ENCODE measurements at places on chromosomes 3 and 15. TPM values are rescaled to one million over a fixed set of nuclear protein-coding genes. Genes with fewer than 3 reads are reported as not detected.

GRCh38 chr3:161016417-161017313 is 88.5 kb downstream of the B3GALNT1 start:
- DNase-seq: no peak

The RLBP1 gene
- total RNA-seq: not detected

The CCDC191 gene
- 11.7 TPM for total RNA-seq

- no peak for DNase-seq
These were observed 40.5 kb upstream of the XIRP1 start for GRCh38 chr3:39232859-39233258.

GRCh38 chr3:102025606-102026270 is 176.4 kb downstream of the NFKBIZ start:
- no peak for DNase-seq

The POC1A gene
- total RNA-seq: 2.2 TPM

- peak; percentile 46 for DNase-seq
These were observed 26.9 kb upstream of the MFSD1 start for GRCh38 chr3:158774965-158775364.

GRCh38 chr3:33401781-33402180 is 38.4 kb downstream of the UBP1 start:
- DNase-seq: no peak

GRCh38 chr3:126964950-126965349 is 18.0 kb upstream of the PLXNA1 start:
- no peak for DNase-seq

GRCh38 chr3:35746492-35746891 is 107.2 kb downstream of the ARPP21 start:
- DNase-seq: no peak

The GOLGA8H gene
- 0.88 TPM for total RNA-seq

The KIF15 gene
- total RNA-seq: 0.72 TPM

The MASP1 gene
- total RNA-seq: 4.8 TPM

DNA sequence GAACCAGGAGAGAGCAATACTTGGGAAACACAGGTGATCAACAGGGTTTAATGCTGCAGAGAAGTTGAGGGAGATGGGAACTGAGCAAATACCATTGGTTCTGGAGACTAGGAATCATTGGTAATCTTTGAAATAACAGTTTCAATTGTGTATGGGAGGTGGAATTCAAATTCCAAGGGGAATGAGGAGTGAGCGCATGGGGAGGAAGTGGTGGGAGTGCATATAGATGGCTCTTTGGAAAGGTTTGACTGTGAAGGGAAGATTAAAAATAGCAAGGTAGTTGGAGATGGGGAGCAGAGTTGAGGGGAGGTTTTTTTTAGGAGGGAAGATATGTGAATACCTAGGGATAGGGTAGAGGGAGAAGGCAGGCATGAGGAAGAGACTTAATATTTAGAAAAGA is 51.1 kb upstream of the ROPN1 start:
- DNase-seq: no peak

GRCh38 chr3:149610351-149611105 is 47.3 kb downstream of the WWTR1 start:
- DNase-seq: no peak

GRCh38 chr3:73529308-73530021 is 95.3 kb downstream of the PDZRN3 start:
- no peak for DNase-seq

- no peak for DNase-seq
These were observed 45.6 kb upstream of the IREB2 start for GRCh38 chr15:78392430-78392829.

- no peak for DNase-seq
These were observed 73.1 kb upstream of the TNFSF10 start for GRCh38 chr3:172596394-172596706.

The RCCD1 gene
- total RNA-seq: 11.6 TPM

GRCh38 chr3:28951772-28952556 is 328.9 kb upstream of the RBMS3 start:
- DNase-seq: no peak

The TCTA gene
- 76.7 TPM for total RNA-seq

DNA sequence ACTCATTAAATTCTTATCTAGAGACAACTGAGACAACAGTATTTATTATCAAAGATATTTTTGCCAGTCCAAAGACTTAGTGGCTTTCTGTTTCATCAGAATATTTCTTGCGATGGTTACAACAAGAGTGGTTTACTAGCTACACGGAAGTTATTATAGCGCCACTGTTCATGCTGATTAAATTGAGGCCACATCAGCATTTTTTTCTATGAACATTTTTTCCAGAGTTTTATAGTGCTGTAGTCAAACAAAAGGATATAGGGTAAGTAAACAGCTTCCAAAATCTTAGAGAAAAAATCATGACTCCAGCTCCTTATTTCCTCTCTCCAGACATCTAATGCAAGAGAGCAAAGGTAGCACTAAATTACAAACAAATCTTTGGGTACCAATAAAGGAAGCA is 1264.4 kb downstream of the ZPLD1 start:
- no peak for DNase-seq

GRCh38 chr15:41994772-41995475 is 22.6 kb upstream of the EHD4 start:
- no peak for DNase-seq

GRCh38 chr3:54087581-54088410 is 34.6 kb upstream of the CACNA2D3 start:
- peak; percentile 71 for DNase-seq

DNA sequence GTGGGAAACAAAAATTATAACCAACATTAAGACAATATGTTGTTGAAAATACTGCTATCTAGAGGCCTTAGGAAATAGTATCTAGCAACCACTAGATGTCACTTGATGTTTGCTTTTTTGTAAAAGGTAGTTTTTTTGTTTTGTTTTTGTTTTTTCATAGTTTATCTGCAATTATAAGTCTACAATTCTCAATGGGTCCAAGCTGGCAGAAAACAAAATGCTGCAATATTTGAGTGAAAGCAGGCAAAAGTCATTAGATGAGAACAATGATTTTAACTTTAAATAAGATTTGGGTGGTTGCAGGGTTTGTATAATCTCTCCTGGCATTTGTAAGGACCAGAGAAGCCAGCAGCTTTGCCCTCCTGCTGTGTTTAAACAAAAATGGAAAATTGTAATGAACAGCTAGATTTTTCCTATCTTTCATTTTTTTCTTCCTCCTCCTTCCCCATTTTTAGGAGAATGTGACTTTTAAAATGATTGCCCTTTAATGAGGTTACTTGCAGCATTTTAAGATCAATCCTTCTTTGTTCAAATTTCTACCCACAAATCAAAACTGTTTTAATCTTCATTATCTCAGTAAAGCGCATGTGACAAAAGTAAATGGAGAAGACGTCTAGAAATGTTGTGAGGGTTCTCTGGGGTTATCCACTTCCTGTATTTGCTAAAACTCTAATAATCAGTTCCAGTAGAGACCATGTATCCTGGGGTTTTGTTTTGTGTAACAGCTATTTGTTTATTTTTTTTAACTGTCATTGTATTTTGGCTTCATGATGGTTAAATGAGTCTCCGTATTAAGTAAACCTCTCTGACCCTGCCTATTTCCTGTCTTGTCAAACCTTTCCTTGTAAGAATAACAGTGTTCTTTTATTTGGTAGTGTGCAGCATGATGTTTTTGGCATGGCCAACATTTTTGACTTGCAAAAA is 27.3 kb downstream of the DUT start:
- no peak for DNase-seq

The LRTM1 gene
- total RNA-seq: not detected

DNA sequence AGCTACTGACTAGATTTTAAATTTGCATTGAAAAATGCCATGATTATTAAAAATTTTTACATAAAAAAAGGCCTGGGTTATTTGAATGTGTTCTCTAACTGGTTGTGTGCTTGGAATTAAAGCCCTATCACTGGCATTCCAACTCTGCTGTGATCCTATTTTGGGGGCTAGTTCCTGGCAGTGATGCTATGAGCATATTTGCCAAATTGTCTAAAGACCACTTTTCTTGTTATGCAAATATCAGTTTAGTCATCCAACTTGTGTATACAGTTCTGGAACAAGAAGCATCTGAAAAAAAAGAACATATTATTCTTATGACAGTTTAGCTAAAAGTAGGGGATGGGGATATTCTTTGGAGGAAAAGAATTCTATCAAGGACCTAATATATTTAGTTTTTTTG is 243.4 kb upstream of the ZNF717 start:
- DNase-seq: no peak

DNA sequence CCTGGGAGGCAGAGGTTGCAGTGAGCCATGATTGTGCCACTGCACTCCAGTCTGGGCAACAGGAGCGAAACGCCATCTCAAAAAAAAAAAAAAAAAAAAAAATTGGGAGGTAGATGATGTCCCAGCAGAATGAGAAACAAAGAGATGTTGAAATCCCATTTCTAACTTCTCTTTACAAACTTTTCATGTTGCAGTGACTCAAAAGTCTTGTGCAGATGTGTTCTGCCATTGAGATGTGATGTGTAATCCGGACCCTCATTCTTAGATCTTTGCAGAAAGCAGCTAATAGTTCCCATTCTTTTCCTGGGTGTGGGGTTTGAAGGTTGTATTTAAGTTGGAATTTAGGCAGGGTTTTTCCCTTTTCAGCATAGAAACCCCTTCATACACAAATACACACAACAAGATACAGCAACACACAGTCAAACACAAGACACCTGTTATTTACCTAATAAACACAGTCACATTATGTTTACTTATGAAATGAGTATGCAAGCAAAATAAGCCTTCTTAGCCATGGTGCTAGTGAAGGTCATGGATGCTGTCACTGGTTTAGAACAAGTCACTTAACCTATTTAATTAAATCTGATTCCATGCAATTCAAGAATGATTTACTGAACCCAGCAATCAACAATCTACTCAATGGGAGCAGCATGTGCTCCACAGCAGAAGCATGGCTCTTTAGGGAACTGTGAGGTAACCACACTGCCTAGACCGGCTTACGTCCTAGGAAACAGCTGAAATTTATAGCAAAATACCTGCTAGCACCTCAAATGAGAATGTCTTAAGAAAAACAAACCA is 14.9 kb downstream of the SIAH2 start:
- DNase-seq: peak; percentile 29

The RPSA gene
- total RNA-seq: 806 TPM

- DNase-seq: no peak
These were observed 32.9 kb downstream of the AP3S2 start for GRCh38 chr15:89860891-89861290.

DNA sequence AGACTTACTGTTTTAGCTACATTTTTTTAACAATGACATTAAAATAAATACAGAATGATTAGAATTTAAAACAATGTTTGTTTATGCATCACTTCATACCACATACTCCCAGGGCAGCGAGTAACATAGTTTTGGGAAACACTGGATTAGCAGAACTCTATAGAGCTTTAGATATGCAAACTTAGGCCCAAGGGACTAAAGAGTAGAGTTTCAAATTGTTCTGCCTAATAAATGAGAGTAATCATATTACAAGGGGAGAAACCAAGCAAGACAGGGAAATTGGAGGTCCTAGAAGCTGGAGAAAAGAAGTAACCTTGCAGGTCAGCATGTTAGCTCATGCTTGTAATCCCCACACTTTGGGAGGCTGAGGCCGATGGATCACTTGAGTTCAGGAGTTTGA is 3.6 kb upstream of the DAZL start:
- no peak for DNase-seq

The GUCA1C gene
- not detected for total RNA-seq

DNA sequence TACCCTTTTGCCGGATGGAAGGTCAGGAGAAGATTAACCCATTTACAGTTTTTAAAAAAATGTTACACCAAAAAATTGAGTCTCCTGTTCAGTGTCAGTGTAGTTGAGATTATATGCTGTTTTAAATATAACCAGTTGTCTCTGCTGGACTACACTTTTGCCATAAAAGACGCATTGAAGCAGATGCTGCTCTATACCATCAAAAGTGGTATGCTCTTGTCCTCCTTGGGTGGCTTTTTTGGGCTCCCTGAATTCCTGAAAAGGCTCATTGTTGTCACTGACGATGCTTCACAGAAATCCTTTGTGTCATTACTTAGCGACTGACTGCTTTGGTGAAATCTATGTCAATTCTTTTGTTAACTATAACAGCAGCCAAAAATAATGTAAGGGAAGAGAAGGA is 133.9 kb upstream of the SKOR1 start:
- DNase-seq: no peak

- no peak for DNase-seq
These were observed 6.2 kb upstream of the ZNF148 start for GRCh38 chr3:125381314-125381713.
